Activated naive CD8-positive, alpha-beta T cell treated with anti-CD3 and anti-CD28 coated beads for 36 hours (primary cell): ENCODE measurements at places on chromosomes 1 and 21. TPM values are rescaled to one million over a fixed set of nuclear protein-coding genes. Genes with fewer than 3 reads are reported as not detected.

- no peak overlapping the region for H3K4me3 ChIP-seq
- H3K27me3 ChIP-seq: peaks cover 15% of the 10 kb centered on the region
- H3K4me1 ChIP-seq: peaks cover 9% of the 10 kb centered on the region
These were observed 10.5 kb upstream of the OLIG1 start for GRCh38 chr21:33059380-33059841.

DNA sequence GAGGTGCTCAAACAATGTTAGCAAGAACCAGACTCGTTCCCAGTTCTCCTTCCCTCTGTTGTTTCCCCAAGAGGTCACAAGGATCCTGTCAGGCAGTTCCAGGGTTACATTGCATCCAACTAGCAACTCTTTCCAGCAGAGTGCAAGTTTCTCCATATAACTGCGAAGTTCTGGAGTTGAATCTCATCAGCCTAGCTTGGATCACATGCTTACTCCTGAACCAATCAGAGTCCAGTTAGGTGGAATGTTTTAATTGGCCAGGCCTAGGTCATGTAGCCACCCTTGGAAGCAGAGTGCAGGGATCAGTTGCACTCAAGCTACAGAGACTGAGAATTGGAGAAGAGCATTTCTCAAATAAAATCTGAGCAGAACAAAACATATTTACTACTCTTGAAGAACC is 15.9 kb upstream of the PIK3R3 start:
- no peaks in the 10 kb centered on the region for H3K27me3 ChIP-seq
- no peak for DNase-seq
- H3K27ac ChIP-seq: no peak overlapping the region
- H3K4me3 ChIP-seq: no peak overlapping the region
- no peaks in the 10 kb centered on the region for H3K4me1 ChIP-seq

- no peaks in the 10 kb centered on the region for H3K4me1 ChIP-seq
- H3K27ac ChIP-seq: no peak overlapping the region
- H3K4me3 ChIP-seq: no peak overlapping the region
- H3K36me3 ChIP-seq: no peaks in the 10 kb centered on the region
- no peak for DNase-seq
These were observed 118.3 kb downstream of the TGFB2 start for GRCh38 chr1:218463194-218464156.

- no peaks in the 10 kb centered on the region for H3K36me3 ChIP-seq
- H3K27me3 ChIP-seq: no peaks in the 10 kb centered on the region
- DNase-seq: no peak
- no peak overlapping the region for H3K27ac ChIP-seq
These were observed 42.4 kb downstream of the PKP1 start for GRCh38 chr1:201325678-201326060.

DNA sequence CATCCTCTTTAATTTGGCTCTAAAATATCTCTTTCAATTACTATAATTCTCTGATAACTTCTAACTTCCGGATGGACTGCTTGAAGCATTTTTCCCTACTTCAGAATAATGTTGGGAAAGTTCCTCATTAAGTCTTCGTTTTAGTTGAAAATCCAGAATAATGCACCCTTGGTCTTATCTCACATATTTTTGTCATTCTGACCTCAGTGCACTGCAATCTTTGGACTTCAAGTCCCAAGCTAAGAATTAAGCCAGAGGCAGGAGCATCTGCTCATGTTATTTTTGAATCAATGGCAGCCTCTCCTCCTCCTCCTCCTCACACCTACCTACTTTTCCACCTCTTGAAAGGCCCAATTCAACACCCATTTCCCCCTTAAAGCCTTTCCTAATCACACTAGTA is 169.8 kb downstream of the CYYR1 start:
- no peaks in the 10 kb centered on the region for H3K27me3 ChIP-seq
- DNase-seq: no peak
- no peak overlapping the region for H3K27ac ChIP-seq
- no peak overlapping the region for H3K4me3 ChIP-seq
- H3K4me1 ChIP-seq: peaks cover 8% of the 10 kb centered on the region

DNA sequence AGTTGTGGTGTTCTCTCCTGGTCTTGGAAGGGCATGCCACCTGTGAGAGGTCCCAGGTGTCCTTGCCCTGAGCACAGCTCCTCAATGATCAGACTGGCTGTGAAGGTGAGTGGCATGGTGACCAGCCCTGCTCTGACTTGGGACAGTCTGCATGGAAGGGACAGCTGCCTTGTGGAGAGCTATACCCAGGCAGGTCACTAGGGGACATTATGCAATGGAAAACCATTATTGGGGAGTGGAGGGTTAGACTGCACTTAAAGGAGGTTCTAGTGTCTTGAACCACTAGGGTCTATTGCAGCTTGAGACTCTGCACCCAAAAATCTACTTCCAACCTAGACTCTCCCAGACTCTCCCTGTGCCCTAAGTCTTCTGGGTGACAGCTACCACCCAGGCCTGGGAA is 24.8 kb downstream of the FAM78B start:
- H3K36me3 ChIP-seq: no peaks in the 10 kb centered on the region
- DNase-seq: no peak
- H3K4me1 ChIP-seq: no peaks in the 10 kb centered on the region
- no peak overlapping the region for H3K27ac ChIP-seq
- peaks cover 24% of the 10 kb centered on the region for H3K27me3 ChIP-seq

DNA sequence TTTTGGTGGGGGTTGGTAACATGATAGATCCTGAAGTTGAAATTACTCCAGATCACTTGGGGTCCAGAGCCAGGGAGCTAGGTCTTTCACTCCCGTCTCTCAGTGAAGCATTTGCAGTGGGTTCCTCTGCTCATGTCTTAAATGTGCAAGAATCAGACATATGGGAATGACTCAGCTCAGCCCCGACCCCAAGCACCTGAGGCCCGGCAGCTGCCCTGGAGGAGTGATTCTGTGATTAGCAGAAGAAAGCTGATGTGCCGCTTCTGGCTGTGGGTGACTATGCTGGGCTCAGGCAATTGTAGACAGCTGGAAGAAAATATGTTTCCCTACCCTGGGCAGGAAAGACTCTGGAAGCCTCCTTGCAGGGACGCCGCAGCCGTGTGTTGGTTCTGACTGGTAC is 601.7 kb downstream of the NPHP4 start:
- no peak overlapping the region for H3K4me3 ChIP-seq
- H3K27me3 ChIP-seq: no peaks in the 10 kb centered on the region
- DNase-seq: peak; percentile 13
- H3K27ac ChIP-seq: no peak overlapping the region

DNA sequence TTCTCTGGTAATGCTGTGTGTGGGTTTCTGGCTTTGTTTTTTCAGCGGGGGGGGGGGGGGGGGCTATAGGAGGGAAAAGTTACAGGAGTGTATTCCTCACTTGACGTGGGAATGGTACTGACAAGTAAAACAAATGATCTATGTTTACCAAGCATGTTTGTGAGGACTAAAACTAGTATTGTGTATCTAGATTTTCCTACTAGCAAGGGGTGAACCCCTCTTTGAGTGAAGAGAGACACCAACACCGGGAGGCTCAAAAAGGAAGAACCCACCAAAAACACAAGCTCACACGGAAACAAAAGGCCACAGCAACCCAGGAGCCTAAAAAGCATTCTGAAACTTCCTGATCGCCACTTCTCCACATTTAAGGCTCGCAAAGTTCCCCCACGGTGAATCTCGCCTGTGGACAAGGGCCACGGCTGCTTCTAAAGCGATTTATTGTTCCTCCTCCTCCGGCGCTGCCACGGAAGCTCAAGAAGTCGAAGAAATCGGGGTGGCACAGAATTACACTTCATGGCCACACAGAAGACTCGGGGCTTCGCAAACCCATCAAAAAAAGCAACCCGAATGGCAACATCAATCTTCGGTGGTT is 703 bp downstream of the PUM1 start:
- peak overlapping the region; percentile 100 for H3K27ac ChIP-seq
- H3K36me3 ChIP-seq: peaks cover 33% of the 10 kb centered on the region
- no peak for DNase-seq
- H3K4me3 ChIP-seq: peak overlapping the region; percentile 99

- H3K4me1 ChIP-seq: peaks cover 12% of the 10 kb centered on the region
- no peaks in the 10 kb centered on the region for H3K27me3 ChIP-seq
- DNase-seq: no peak
- H3K27ac ChIP-seq: no peak overlapping the region
- no peak overlapping the region for H3K4me3 ChIP-seq
- H3K36me3 ChIP-seq: peaks cover 2% of the 10 kb centered on the region
These were observed 2.8 kb downstream of the FCRL6 start for GRCh38 chr1:159804924-159805323.

DNA sequence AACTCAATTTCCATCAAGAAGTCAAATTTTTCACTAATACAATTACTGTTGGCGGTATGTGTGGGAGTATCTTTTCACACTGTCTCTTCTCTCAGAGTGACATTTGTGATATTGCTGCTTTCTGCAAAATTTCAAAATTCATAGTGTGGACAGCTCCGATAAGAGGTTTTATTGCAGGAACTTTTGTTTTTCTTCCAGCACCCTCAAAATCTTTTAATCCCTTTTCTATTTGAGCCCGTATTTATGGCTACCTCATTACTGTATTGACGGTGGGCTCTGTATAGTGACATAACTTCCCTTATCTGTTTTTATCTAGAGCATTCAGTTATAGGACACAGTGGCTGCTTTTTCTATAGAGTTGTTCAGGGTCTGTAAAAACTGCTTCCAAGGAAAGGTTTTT is 794.4 kb upstream of the TMPRSS15 start:
- no peak overlapping the region for H3K4me3 ChIP-seq
- H3K27me3 ChIP-seq: no peaks in the 10 kb centered on the region
- H3K36me3 ChIP-seq: no peaks in the 10 kb centered on the region
- no peaks in the 10 kb centered on the region for H3K4me1 ChIP-seq

- no peaks in the 10 kb centered on the region for H3K27me3 ChIP-seq
- H3K27ac ChIP-seq: no peak overlapping the region
- no peaks in the 10 kb centered on the region for H3K36me3 ChIP-seq
- H3K4me3 ChIP-seq: no peak overlapping the region
- DNase-seq: no peak
These were observed 26.8 kb upstream of the RNF19B start for GRCh38 chr1:32991386-32991785.

EFNA3 gene
- 4.5 TPM for total RNA-seq

ADAMTS1 gene
- total RNA-seq: not detected

ADARB1 gene
- total RNA-seq: 39.6 TPM

NENF gene
- total RNA-seq: 36.4 TPM

FAM167B gene
- total RNA-seq: not detected
